Putamen (tissue), 1 donor: ENCODE measurements at places on chromosomes 6 and 20.

GRCh38 chr20:6122111-6122872 lies 538 bp downstream of the FERMT1 start:
- no peak for DNase-seq

GRCh38 chr6:33019372-33019771 lies 10.0 kb upstream of the HLA-DOA start:
- DNase-seq, result no peak

GRCh38 chr20:19528286-19529030 lies 229.6 kb upstream of the RIN2 start:
- DNase-seq, result no peak

DNA sequence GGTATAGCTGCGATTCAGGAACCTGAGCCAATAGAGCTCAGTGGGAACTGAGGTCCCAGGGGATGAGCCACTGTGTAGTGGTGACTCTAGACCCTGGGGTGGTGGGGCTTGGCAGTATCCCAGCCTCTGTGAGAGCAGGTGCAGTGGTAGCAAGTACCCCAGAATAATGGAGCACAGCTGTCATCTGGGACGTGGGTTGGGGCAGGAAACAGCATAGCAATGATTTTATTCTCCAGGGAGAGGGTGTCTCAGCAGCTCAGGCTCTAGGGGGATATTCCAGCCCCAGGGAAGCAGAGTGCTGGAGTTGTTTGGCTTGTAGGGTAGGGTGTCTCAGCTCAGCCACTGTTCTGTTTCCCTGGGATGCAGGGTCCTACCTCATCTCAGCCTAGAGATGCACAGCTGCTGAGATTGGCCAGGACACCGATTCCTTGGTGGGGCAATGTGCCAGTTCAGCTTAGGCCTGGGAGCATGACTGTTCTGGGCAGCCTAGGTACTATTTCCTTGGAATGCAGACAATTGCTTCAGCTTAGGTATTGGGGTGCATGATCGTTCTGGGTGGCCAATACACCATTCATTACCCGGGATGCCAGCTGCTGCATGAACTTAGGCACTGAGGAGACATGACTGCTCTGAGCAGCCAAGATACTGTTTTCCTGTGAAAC lies 34.0 kb upstream of the NUP153 start:
- no peak for DNase-seq

DNA sequence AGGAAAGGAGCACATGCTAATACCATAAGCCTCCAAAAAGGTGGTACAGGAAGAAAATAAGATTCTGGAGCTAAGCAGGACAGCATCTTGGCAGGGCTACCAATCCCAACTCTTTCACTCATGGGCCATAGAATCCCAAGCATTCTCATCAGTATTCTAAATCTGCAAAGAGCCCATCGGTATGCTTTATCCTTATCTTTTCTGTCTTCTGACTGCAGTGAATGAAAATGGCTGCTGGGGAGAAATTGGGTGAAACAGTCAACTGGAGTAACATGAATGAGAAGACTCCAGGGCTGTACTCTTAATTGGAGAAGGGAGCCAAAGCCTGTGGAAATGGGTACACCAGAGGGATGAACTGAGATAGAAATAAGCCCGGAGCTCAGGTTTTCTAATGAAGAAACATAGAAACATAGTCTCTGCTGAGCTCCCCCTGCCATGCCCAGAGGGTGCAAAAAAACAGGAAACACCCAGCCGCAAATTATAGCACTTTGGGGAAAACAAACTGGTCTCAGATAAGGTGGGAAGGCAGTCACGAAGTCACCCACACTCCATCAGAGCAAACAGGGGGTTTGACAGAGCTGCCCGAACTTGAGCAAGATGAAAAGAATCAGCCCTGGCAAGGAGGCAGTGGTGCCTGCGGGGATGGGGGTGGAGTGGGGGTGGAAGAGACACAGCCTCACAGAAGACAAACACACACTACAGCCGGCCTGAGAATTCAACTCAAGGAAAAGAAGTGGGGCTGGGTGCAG lies 35.4 kb upstream of the E2F3 start:
- DNase-seq, result no peak

DNA sequence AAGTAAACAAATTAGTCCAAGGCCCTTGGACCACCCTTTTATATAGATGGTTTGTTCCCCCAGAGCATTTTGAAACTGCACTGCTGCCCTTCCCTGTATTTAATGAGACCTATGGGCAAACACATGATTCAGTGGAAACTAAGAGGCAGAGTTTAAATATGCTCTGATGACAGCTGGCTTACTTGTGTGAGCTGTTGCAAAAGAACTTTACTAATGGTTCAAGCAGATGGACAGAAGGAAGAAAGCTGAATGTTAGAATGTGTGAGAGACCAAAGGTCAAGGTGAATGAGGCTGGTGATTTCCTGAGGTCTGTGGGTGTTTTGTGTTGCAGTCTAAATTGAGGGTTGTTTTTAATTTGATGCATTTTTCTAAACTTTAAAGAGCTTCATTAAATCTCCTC lies 123.0 kb upstream of the CEP162 start:
- no peak for DNase-seq
